Spleen (tissue), 13 donors: ENCODE measurements at places on chromosomes 6 and 20. TPM values are rescaled to one million over a fixed set of nuclear protein-coding genes. Genes with fewer than 3 reads are reported as not detected.

CENPQ gene
- polyA plus RNA-seq = 4.9 TPM

IRF4 gene
- polyA plus RNA-seq = 11.9 TPM

OPRL1 gene
- polyA plus RNA-seq = 1.9 TPM

COL19A1 gene
- 1.2 TPM for polyA plus RNA-seq

ZSCAN12 gene
- polyA plus RNA-seq = 3.1 TPM

LAMP5 gene
- 0.99 TPM for polyA plus RNA-seq

GNAS-AS1 gene
- 0.22 TPM for polyA plus RNA-seq

ERGIC3 gene
- polyA plus RNA-seq = 179 TPM

DEF6 gene
- polyA plus RNA-seq = 63.2 TPM

OOEP gene
- 0.17 TPM for polyA plus RNA-seq

CTAGE9 gene
- polyA plus RNA-seq = not detected

TFAP2A gene
- 0.11 TPM for polyA plus RNA-seq

FUT9 gene
- not detected for polyA plus RNA-seq

MCHR2 gene
- polyA plus RNA-seq = not detected

SLC2A10 gene
- polyA plus RNA-seq = 1.9 TPM

OLIG3 gene
- polyA plus RNA-seq = not detected

MACROD2 gene
- 4.1 TPM for polyA plus RNA-seq

VSX1 gene
- not detected for polyA plus RNA-seq

TPD52L1 gene
- 0.80 TPM for polyA plus RNA-seq

TP53TG5 gene
- 0.08 TPM for polyA plus RNA-seq

THBS2 gene
- polyA plus RNA-seq = 2.7 TPM

TAP2 gene
- polyA plus RNA-seq = 26.4 TPM
